Bronchus fibroblast of lung (primary cell): ENCODE measurements at places on chromosomes 12 and 14. TPM values are rescaled to one million over a fixed set of nuclear protein-coding genes. Genes with fewer than 3 reads are reported as not detected.

MYH6 gene
- total RNA-seq = not detected in 2 replicates

RNF212B gene
- not detected in 2 replicates for total RNA-seq

IPO4 gene
- total RNA-seq = 56.5 and 58.6 TPM in 2 replicates

HOXC5 gene
- 0.74 and 1.5 TPM in 2 replicates for total RNA-seq
